RPMI7951 (cell line): ENCODE measurements at places on chromosomes 11 and 22.

DNA sequence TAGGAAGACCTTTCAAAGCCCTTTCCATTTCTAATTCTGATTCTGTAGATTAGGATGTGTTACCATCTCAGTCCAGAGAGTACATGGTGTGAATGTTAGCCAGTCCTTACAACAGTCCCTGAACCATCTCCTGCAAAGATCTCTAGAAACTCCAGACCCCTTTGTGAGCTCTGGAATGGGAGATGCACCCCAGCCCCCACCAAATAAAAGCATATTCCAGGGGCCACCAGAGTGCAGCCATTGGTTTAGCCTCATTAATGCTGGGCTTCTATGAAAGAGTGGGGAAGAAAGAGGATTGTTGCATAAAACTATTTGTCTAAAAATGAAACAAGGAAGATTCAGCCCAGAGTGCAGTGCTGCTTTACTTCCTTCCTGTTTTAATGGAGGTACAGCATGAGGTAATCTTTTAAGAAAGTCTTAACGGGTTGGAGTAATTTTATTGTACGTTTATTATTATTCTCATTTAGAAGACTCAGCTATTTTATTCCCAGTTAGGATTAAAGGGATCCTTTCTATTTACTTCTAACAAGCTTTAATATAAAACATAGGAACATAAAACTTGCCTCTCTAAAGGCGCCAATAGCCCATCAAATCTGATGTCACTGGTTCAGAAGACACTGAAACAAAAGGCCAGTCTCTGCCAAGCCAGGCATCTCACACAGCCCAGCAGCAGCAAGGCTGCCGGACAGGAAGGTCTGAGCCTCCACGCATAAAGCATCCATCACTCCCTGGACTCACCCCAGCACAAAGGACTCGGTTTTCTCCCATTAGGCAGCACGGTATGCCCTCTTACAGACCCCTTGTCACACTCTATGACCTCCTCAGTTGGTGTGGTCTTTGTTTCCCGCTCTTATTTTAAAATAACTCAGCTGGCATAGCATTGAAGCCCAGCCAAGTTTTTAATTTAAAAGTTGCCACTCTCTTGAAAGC lies 203.9 kb upstream of the BLID start:
- DNase-seq, result no peak

DNA sequence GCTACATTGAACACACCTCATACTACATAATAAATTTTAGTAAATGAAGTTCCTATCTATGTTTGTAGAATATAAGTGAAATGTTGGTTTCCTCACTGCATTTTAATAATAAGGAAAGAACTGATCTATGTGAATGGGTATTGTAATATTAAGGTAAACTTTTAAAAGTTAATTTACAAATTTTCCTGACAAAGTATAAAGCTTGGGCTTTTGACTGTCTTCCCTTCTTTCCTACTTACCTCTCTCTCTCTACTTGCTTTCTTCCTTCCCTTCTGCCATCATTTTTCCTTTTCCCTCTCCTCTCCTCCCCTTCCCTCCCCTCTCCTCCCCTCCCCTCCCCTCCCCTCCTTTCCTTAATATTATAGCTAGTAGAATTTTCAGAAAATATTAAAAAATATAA lies 798.2 kb downstream of the CNTN5 start:
- no peak for DNase-seq

DNA sequence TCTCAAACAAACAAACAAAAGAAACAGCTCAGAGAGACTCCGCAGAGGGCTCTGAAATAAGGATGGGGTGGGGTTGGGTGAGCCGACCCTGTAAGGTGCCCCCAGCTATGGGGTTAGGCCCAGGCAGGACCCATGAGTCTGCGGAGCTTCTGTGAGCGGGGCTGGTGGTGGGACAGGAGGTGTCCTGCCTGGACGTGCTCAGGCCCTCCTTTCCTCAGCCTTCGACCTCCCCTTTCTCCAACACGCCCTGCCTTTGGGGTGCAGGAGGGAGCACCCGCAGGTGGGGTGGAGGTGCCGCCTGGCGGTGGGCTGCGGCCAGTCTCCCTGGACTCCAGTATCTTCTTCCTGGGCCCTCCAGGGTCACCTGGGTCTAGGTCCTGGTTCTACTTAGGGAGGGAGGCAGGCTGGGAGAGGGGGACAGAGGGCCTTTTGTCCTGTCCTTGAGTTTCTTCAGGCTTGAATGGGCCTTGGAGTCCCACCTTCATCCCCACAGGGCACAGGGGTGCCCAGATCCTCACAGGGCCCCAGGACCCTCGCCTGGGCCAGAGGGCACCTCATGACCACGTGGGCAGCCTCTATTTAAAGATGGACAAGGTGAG lies 12.3 kb downstream of the PRR33 start:
- no peak for DNase-seq

DNA sequence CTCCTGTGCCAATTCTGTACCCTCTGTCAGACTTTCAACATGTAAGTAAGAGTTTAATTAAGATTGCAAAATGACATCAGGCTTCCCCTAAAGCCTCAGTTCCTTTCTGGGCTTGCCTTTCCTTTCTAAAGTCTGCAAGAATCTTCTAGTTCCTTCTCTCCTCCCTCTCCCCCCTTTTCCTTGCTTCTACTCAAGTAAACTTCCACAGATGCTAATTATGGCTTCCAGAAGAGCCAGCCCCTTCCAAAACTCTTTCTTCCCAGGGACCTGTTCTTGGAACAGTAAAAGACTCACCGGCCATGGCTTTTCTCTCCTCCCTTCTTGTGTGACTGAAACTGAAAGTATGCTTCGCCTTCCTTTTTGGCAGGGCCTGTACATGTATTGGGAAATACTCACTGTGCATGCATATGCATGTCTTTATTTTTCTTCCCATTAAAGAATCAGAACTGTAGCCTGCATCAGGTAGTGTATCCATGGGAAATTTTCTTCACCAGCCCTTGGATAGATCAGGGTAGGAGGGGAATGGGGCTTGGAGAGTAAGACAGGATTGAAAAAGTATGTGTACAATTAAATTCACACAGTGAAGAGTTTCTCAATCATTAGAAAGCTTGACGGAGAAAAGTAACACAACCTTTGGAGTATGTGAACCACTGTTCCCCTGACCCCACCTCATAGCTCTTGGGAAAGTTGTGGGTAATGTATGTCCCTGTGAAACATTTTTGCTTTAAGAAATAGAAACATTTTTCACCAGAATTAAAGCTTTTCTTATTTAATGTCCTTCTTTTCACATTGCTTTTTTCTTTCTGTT lies at the start of gene CASP1:
Gene CASP1, minus strand, starts transcription at position 332 of the 808 bp plus-strand sequence. Its CDS starts 31 bp downstream, at position 301.
- DNase-seq, result peak; percentile 63
